Breast epithelium (tissue), 4 donors: ENCODE measurements at places on chromosomes 16 and 17. TPM values are rescaled to one million over a fixed set of nuclear protein-coding genes. Genes with fewer than 3 reads are reported as not detected.

CDRT15L2 gene
- total RNA-seq, result not detected

DHX40 gene
- 60.9 TPM for total RNA-seq

SMARCD2 gene
- 192 TPM for total RNA-seq

- DNase-seq, result no peak
These were observed 841 bp downstream of the RAPGEFL1 start for GRCh38 chr17:40178021-40178601.

DNA sequence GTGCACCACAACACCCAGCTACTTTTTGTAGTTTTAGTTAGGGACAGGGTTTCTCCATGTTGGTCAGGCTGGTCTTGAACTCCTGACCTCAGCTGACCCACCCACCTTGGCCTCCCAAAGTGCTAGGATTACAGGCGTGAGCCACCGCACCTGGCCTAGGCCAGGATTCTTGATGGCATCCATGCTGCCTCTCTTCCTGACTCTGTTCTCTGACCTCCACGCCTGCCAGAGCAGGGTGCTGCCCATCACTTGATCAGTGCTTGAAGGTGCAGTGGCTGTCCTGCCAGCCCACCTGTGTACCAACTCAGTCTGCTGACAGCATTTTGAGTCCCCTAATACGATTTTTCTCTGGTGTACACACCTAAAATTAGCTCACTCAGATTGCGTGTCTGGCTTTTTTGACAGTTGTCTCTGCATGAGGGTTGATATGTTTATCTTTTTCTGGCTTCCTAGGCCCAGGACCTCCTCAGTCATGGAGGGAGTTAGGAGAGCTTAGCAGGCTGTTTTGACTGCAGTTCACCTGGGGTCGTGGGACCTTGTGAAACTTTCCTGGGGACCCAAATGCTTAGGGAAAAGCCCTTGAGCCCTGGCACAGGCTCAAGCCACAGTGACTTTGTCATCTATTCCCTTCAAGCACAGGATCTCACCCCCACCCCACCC is 5.9 kb downstream of the HAS3 start:
- DNase-seq, result no peak

DNA sequence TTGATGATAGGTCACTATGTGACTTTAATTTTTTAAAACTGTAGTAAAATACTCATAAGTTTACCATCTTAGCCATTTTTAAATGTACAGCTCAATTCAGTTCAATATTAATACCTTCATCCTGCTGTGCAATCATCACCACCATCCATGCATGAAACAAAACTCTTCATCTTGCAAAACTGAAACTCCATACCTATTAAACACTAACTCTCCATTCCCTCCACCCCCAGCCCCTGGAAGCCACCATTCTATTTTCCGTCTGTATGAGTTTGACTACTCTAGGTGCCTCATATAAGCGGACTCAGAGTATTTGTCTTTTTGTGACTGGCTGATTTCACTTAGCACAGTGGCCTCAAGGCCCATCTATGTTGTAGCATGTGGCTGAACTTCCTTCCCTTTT is 9.4 kb upstream of the CNEP1R1 start:
- DNase-seq, result no peak

DNA sequence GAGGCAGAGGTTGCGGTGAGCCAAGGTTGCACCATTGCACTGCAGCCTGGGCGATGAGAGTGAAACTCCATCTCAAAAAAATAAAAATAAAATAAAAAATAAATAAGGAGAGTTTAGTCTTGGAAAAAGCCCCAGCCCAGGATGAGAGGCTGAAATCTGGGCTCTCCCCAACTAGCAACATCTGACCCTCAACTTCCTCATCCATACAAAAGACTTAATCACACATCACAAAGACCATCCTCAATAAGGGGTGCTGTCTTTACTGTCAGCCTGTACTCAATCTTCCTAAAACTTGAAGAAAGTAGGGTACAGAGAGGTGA is 11.4 kb upstream of the SLC4A1 start:
- no peak for DNase-seq

DNA sequence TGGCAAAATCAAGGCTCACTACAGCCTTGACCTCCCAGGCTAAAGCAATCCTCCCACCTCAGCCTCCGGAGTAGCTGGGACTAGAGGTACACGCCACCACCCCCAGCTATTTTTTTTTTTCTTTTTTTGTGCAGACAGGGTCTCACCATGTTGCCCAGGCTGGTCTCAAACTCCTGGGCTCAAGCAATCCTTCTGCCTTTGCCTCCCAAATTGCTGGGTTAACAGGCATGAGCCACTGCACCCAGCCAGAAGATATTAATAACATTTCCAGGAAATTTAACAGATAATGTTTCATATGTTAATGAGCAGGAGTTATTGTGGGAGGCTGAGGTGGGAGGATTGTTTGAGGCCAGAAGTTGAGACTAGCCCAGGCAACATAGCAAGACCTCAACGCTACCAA is 8.4 kb upstream of the SPG7 start:
- DNase-seq, result no peak

DNA sequence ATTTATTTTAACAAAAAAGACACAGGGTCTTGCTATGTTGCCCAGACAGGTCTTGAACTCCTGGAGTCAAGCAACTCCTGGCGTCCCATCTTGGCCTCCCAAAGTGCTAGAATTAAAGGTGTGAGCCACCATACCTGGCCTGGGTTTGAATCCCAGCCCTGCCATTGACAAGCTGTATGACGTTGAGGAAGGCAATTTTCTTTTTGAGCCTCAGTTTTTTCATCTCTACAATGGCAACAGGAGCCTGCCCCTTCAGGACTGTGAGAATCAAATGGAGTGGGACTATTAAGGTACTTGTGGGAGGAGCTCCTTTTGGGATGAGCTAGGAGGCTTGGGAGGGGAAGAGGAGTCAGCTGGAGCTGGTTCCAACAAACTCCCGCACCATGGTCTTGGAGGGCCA is 6.2 kb downstream of the RARA start:
- DNase-seq, result no peak

DNA sequence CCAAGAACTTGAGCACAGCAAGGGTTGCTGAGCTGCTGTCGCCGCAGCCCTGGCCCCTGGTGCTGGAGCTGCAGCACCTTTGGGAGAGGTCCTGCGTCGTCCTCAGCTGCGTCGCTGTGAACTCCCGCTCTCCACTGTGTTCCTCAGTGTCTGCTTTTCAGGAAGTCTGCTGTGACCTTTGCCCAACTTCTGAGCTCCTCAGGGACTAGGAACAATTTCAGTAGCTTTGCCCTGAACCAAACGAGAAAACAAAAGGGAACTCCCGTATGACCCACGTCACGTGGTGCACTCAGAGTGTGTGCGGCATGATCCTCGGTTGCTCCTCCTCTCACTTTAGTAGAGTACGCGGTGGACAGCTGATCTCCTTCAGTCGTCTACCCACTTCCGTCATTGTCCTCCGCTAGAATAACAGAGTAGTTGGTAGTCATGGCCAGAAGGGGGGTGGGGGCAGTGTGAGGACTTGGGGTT is 44.2 kb downstream of the WDR45B start:
- DNase-seq, result no peak

- no peak for DNase-seq
These were observed 478.3 kb upstream of the ERCC4 start for GRCh38 chr16:13441675-13442074.

- no peak for DNase-seq
These were observed 147.8 kb upstream of the CA10 start for GRCh38 chr17:52306314-52306713.

DNA sequence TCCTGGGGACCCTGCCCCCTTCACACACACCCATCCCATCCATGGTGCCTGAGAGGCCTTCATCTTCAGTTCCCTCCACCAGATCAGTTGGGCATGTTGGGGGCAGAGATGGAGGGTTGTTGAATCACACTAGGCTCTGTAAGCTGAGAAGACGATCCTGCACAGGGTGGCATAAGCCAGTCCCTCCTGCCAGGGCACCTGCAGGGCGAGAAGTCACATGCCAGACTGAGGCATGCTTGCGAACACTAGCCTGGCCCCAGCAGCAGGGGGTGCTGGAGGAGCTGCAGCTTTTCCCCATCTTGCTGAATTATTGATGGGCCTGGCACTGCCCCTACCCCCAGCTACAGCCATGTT is 6.1 kb upstream of the TBX2 start:
- no peak for DNase-seq

DNA sequence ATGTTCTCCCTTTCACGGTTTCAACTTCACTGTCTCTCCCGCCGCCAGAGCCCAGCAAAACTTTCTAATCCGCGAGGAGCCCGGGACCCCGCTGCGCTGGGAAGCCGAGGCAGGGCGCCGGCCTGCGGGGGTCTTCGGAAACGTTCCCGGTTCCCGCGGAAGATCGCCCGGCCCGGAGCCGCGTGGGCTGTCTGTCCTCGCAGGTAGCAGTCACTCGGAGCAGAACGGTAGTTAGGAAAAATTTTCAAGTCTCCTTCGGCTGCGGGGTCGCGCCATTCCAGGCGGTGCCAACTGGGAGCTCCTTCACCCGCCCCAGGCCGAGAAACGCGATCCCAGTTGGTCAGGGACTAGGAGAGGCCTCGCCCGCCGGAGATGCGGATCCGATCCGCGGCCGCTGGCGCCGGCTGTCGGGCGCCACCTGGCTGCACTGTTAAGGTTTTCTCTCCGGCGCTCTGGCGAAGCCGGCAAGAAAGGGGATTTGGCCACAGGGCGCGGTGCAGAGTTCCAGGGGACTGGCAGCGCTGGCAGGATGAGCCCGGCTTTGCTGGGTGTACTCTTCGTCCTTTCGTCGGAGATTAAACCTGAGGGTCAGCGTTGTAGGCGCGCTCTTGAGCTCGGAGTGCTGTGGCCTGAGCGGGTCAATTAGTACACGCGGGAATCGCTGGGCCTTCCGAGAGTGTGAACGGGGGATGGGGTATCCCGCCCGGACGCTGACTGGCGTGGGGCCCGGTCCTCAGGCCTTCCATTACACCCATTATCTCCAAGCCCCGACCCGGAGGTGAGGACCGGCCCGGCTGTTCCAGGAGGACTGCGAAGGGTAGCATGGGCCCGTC is 135.4 kb downstream of the KCNJ12 start:
- peak; percentile 68 for DNase-seq

GRCh38 chr16:11049396-11050059 is 105.2 kb downstream of the CLEC16A start:
- no peak for DNase-seq

DNA sequence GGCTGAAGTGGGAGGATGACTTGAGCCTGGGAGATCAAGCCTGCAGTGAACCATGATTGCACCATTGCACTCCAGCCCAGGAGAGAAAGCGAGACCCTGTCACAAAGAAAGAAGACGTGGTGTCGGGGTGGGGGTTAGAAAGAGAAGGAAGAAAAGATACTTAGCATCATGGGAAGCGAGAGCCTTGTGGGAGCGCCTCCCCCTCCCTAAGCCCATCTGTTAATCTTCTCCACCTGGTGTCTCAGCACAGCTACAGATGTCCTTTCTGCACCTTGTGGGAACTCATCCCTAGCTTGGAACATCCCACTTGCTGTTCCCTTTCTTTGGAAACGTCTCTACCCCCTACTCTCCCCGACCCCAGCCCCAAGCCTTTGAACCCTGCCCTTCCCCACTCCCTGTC is 6.0 kb downstream of the ZNF688 start:
- DNase-seq, result no peak

DNA sequence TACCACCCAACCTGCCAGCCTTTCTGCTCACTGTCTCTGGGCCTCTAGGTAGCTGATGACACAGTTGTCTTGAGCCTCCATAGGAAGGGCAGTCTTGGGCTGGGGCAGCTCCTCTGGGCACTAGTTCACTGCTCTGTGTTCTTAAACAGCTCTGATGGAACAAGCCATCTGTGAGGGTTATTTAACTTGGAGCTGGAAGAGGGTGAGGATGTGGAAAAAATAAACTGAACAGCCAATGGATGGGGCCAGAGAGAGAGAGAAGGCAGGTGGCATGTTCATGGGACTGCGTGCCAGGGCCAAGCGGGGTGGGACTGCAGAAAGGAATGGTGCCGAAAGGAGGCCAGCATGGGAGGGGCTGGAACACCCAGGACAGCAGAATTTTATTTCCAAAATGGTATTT is 52.6 kb downstream of the HIC1 start:
- DNase-seq, result no peak
